ENCODE measurements at places on chromosomes 6 and 20.

DNA sequence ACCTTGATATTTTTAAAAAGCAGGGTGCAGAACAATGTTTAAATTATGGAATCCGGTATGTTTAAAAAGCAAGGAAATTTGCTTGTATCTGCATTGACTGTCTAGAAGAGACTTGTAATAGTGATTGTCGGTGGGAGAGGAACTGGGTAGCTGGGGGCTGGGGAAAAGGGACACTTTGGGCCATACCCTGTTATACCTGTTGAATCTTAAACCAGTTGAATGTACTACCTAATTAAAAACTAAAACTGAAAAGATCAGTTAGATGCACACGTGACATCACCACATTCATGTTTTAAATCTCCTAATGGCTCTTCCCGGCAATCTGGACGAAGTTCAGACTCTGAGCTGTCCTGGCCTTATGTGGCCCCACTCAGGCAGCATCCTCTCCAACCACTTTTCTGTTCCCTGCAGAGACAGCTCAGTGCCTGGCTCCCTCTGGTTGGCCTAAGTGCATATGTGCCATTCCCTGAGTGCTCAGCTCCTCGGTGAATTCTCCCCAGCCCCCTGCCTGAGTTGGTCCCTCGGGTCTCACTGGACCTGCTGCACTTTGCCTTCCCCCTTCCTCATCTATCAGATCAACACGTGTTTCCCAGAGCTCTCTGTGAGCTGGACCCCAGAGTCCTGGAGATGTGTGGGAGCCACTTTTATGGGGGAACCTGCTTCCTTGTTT lies 36.3 kb downstream of the SLC52A3 start:
- ATAC-seq, result no peak

DNA sequence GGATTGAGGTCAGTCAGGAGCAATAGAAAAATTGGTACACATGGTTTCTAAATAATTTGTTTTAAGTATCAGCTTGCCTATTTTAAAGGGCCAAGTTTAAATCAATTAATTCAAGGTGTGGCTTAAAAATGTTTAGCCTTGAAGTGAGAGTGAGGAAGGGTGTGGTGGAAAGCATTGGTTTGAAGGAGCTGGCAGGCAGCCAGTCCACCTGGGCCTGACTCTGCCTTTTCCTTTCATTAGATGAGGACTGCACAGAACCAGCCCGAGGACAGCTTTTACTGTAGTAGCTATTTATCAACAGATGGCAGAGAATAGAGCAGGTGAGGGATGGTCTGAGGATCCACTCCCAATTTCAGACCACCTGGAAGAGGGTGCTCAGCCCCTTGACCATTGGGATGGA lies 42.4 kb downstream of the DHX35 start:
- no peak for ATAC-seq

DNA sequence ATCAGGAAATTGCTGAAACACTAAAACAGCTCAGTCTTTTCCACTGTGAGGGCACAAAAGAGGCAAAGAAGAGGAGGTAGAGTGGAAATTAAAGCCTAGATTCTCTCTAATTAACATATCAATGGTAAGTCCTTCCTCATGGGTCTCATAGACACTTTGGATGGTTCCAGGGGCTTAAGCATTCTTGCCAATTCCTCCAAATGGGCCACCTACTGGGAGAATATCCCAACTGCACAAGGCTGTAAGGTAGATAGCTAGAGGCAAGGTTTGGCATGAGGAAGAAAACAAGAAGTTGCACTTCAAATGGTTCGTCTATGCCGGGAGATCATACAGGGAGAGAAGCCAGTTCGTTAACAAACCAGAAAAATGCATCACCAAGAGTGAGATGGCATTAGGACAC lies 107.6 kb upstream of the KHDRBS2 start:
- ATAC-seq, result no peak

- no peak for ATAC-seq
Observed at GRCh38 chr6:94372229-94372628, 952.9 kb upstream of the EPHA7 start.

DNA sequence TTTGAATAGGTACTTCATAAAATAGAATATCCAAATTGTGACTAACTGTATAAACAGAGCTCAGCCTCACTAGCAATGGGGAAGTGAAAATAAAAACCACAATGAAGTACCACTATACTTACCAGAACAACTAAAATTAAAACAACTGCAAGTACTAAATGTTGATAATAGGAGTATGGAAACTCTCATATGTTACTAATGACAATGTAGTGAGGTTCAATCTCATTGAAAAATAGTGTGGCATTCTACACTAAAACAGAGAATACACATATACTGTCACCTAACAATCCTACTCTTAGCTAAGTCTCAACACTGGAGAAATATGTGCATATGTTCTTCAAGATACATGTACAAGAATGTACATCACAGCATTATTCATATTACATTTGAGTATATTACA lies 132.0 kb upstream of the CARMIL1 start:
- ATAC-seq, result no peak

- no peak for ATAC-seq
Observed at GRCh38 chr6:116389357-116389756, 18.6 kb downstream of the DSE start.

- no peak for ATAC-seq
Observed at GRCh38 chr6:75802366-75802765, 53.3 kb downstream of the MYO6 start.

DNA sequence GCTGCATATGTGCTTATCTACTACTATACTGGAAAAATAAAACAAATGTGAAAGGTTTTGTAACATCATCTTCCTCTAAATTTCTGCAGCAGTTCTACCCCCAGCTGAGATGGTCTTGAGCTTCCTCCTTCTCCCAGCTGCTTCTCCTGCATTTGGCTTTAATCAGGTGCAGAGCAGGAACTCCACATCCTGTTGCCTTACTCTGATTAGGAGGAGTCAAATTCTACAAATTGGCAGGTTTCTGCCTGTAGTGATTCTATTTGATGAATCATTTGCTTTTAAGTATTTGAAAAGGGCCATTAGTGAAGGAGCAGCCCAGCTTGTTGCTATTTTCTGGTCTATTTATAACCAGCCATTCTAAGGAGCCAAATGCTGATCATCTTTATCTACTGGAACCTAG lies 224.5 kb downstream of the GMDS start:
- peak; percentile 96 for ATAC-seq

DNA sequence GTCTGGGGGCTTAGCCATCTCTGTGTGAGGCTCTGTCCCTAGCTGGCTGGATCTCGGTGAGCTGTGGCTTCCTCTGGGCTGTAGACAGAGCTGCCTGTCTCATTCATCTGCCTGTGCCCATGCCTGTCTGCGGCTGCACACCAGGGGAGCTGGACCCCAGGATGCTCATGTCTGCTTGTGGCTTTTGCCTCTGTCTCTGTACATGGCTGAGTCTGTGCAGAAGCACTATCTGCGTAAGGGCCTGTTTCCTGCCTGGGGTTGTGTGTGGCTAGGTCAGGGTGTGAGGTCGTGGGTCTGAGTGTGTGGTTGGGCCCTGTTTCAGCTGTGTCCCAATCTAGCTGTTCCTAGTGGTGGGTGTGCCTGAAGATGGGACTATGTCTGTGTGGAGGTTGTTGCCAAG lies 68.2 kb downstream of the CDH22 start:
- ATAC-seq, result no peak

DNA sequence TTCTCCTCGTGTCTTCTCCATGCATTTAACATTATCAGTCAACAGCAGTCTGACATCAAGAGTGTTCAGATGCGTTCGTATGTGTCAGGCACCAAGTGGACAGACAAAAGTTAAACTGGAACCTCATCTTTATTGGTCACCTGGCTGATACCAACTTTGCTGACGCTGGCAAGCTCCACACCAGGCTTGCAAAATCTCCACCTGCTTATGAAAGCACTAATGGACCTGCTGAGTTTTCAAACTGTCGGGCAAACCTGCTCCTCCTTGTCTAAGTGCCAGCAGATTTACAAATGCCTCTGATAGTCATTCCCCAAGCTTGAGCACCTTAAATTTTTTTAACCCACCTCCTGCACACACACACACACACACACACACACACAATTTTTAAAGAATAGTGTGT lies 27.9 kb upstream of the DSP start:
- ATAC-seq, result no peak

DNA sequence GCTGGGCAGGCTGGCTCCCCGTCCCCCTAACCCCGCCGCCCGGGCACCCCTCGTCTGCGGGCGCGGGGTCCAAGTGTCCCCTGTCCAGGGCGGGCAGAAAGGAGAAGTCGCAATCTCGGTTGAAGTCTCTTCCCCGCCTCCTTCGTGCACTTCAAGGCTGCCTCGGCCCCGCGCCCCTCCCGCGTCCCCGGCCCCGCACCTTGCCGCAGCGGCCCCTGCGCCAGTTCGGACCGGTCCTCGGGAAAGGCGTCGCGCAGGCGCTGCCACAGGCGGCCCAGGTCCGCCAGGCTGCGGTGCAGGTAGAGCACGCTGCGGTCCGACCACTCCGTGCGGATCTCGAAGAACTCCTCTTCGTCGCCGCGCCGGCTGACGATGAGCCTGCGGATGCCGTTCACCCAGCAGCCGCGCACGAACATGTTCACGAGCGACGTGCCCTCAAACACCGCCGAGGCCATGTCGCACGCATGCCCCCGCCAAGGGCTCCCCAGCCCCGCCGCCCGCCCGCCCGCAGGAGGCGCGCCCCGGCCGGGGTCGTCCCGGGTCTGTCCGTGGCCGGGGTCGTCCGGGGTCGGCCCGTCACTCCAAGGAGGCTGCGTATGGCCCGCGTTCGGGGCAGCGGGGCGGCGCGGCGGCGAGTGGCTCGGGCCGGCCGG lies at the start of gene PXDC1:
PXDC1 (minus strand) TSS at position 637 of the 653 bp plus-strand sequence; CDS start at position 455, 182 bp downstream.
- no peak for ATAC-seq

- no peak for ATAC-seq
Observed at GRCh38 chr6:131054392-131055250, 8.4 kb downstream of the EPB41L2 start.

DNA sequence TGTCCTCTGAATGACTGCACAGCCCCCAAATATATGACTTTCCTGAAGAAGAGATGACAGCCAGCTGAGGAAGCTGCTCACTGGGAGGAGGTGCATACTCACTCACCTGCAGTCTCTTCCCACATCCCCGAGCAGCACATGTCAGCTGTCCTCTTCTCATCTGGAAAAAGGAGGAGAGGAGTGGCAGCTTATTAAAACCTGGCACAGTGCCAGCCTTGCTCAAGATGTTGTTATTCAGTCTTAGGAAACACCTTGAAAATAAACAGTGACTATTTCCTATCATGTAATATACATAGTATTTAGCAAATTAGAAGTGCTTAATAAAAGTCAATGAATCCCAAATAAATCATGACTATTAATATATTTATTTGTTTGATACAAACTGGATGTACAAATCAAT lies 232.9 kb downstream of the EPM2A start:
- no peak for ATAC-seq

GRCh38 chr20:48295966-48296421 lies 510.7 kb upstream of the SULF2 start:
- peak; percentile 24 for ATAC-seq

DNA sequence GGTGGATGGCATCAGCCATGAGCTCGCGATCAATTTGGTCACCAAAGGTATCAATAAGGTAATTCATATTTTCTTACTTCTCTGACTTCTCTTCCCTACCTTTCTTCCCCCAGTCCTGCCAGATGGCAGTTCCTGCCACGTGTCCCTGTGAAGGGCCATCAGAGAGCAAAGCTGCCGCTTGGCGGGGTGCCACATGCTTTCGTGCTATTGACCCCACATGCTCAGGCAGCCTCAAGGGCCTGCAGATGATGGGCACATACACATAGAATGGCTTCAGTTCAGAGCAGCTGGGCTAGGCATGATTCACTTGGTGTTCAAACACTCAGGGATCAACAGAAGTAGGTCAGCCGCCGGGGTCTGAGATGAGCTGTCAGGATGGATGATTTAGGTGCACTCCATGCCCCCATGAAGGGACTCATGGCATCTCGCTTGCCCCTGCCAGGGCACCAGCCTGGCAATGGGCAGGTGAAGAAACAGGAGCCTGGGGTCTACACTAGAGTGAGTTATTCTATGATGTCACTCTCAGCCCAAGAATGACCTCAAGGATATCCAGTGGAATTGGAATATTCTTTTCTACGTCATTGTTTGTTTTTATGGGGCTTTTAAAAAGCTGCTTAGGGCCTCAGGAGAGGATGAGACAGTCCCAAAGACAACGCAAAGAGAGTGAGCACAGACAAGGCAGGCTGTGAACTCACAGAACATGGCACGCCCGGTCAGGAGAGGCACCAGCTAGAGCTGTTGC lies 25.5 kb downstream of the BANF2 start:
- no peak for ATAC-seq

DNA sequence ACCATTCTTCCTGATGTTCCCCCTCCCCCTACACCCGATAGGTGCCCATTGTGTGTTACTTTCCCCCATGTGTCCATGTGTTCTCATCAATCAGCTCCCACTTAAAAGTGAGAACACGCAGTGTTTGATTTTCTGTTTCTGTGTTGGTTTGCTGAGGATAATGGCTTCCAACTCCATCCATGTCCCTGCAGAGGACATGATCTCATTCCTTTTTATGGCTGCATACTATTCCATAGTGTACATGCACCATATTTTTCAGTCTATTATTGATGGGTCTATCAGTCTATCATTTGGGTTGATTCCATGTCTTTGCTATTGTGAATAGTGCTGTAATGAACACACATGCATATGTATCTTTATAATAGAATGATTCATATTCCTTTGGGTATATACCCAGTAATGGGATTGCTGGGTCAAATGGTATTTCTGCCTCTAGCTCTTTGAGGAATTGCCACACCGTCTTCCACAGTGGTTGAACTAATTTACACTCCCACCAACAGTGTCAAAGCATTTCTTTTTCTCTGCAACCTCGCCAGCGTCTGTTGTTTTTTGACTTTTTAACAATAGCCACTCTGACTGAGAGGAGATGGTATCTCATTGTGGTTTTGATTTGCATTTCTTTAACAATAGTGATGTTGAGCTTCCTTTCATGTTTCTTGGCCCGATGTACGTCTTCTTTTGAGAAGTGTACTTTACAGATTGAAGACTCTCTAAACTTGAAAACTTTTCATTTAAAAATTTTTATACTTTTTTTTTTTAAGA lies 41.0 kb upstream of the GCNT2 start:
- no peak for ATAC-seq

- peak; percentile 35 for ATAC-seq
Observed at GRCh38 chr6:37994223-37994622, 174.7 kb downstream of the ZFAND3 start.

- no peak for ATAC-seq
Observed at GRCh38 chr20:35339636-35340035, 47.4 kb upstream of the FAM83C start.

DNA sequence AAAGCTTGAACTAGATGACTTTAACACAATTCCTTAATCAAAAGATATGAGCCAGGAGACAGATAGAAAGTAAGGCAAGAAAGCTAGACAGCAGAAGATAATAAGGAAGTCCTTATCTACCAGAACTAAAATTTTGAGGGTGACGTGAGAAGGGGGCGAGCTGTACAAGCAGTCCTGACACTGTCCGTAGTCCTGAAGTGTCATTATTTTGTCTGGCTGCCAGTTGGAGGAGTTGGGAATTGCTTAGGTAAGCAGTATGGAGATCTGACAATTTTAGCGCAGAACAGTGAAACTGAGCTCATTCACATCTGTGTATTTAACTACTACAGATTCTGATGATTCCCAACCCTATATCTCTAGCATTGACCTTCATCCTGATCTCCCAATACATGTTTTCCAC lies 25.8 kb upstream of the CEP85L start:
- ATAC-seq, result no peak
